ENCODE measurements at places on chromosomes 2 and 18.

DNA sequence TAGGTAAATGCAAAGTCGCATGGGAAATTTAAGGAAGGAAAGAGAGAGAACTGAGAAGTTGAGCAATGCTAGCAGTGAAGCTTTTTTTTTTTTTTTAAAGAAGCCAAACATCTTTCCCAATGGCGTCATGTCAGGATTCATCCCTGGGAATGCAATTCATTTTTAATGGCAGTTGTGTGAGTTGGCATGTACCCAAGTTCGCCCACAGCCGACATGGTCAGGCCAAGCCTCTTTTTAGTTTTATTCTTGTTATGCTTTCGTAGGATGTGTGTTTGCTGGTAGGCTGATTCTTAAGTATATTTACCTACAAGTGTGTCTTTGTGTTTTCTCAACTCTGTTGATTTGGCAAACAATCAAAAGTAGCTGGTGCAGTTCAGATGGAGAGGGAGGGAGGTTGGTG is 127.6 kb upstream of the ITGA6 start:
- no peak for DNase-seq

DNA sequence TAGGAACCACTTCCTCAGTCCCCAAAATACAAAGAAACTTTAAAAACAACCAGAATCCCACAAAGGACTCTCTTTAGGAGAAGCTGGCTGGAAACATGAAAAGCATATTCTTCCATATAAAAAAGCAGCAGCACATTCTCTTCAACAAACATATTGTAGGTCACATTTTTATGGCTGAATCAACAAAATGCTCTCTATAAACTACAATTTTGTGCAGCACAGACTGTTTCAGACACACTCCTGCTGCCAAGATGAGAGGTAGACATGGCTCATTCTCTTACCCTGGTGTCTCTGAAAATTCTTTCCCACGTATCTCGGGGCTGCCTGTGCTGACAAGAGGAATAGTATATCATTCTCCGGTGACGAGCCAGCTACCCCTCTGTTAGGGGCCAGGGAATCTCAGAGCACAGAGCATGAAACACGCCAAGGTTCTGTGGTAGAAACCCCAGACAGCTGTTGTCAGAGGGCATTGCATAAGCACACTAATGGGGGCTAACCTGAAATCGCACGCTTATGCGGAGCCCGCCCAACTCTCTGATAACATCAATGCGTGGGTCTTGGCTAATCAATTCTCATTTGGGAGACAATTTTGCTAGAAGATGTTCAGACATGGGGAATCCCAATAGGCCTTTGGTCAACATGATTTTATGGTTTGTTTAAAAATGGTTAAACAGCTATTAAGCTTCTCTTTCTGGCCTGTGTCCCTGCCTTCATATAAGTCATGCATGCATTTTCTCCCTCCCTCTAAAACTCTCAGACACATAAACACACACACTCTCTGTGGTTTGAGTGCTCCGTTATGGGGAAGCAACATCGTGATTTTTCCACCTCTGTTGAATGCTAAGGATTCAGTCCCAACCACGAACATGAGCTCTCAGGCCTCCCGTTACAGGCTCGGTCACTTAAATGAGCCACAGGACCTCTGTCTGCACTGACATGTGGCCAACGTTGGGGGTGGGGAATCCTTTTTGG is 177.5 kb downstream of the INO80D start:
- no peak for DNase-seq

DNA sequence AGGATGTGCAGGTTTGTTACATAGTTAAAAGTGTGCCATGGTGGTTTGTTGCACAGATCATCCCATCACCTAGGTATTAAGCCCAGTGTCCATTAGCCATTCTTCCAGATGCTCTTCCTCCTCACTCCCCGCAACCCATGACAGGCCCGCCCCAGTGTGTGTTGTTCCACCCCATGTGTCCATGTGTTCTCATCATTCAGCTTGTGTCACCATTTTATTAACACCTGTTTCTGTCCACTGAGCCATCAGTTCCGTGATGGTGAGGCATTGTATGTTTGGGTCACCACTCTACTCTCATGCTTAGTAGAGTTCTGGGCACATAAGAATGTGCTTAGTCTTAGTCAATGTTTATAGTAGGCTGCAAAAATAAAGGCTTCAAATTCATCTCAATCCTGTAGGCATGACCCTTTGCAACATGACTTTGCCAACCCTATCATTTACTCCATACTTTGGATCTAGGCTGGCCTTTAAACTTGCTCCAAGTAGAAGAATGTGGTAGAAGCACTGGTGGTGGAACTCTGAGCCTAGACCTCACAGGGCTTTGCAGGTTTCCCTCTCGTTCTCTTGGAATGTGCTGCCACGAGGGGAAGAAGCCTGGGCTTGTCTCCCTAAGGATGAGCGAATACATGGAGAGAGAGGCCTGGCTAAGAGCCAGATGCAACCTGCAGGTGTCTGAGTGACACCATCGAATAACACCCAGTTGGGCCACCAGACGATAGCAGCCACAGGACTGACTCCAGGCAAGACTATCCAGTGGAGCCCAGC is 161.5 kb downstream of the NAPG start:
- no peak for DNase-seq

DNA sequence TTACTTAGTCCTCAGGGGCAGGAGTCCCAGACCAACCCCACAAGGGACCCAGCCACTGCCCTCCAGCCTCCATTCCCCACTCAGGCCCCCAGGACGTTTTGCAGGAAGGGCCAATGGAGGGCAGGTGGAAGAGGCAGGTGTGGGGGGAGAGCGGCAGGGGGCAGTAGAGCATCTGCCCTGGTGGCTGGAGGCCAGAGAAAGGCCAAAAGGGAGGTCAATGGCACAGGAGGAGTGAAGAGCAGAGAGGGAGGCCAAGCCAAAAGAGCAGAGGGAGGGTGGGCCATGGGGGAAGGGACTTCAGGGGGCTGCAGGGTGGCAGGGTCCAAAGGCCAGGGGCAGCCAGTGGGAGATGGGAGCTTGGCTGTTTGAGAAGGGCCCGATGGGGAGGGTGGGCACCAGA is 17.3 kb upstream of the GPR55 start:
- DNase-seq, result no peak

DNA sequence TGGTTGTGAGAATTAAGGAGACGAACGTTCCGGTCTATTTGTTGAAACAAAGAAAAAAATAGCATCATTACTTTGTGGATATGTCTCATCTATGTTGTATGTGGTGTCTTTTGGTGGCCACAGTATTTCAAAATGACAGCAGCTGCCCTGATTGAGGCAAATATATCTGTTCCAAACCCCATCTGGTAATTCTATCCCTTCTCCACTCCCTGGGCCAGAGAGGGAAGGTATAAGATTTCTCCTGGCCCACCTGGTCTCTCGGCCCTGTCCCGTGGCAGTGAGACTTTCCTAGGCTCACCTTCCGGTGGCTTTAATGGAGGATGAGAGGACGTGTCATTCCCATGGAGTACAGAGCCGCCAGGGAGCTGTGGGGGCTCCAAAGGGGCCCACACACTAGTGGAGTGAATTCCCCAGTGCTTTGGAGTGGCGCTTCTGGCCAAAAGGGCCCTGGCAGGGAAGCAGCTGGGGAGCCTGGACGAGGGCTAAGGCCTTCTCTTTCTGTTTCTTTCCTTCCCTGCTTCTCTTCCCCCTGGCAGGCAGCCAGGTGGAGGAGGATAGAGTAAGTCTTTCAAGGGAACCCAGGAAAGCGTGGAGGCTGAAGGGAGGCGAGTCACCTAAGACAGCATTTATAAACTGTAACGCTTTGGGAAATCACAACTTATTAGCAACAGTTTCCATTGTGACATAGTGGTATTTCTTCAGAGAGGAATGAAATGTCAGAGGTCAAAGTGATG is 5.6 kb downstream of the FOSL2 start:
- DNase-seq, result no peak

DNA sequence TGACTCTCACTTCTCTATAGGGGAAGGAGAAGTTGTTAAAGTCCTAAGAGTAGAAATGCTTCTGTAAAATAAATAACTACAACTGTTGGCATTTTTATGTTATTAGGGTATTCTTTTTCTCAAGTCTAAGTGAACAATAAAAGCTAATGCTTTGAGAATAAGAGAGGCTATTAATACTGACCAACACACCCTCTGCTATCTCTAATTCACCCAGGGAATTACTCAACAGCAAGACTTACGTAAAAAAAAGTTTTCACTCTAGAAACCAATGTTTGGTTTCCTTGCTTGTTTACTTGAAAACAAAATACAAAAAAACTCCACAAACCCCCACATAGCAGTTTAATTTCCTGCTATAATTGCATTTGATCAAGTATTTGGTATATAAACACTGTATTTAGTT is 25.2 kb downstream of the CHN1 start:
- no peak for DNase-seq

DNA sequence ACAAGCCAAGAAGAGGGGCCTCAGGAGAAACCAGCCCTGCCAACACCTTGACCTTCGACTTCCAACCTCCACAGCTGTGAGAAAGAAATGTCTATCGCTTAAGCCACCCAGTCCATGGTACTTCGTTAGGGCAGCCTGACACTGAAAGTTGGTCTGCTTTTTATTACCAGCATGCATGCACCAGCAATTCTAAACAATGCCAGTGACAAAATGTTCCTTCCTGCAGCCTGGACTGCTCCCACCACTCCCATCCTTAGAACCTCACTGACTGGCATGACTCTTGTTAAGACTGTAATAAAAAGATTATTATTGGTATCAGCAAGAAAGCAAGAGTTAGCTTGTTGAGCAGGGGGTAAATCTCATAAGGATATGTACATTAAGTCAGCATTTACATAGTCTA is 33.6 kb downstream of the TMEM177 start:
- DNase-seq, result no peak

DNA sequence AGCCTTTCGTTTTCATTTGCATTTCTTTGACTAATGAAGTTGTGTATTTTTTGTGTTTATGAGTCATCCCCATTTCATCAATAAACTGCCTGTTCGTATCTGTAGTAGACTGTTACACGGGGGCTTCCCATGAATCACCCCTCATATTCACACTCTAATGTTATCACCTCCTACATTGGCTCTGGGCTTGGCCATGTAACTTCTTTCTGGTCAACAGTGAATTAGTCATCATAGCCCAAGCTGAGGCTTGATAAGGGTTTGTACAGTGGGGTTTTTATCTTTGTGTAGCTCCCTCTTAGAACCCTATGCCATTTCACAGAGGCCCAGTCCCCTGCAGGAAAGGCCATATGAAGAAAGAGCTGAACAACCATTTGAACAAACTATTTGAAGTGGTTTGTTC is 151.0 kb downstream of the CCBE1 start:
- no peak for DNase-seq

DNA sequence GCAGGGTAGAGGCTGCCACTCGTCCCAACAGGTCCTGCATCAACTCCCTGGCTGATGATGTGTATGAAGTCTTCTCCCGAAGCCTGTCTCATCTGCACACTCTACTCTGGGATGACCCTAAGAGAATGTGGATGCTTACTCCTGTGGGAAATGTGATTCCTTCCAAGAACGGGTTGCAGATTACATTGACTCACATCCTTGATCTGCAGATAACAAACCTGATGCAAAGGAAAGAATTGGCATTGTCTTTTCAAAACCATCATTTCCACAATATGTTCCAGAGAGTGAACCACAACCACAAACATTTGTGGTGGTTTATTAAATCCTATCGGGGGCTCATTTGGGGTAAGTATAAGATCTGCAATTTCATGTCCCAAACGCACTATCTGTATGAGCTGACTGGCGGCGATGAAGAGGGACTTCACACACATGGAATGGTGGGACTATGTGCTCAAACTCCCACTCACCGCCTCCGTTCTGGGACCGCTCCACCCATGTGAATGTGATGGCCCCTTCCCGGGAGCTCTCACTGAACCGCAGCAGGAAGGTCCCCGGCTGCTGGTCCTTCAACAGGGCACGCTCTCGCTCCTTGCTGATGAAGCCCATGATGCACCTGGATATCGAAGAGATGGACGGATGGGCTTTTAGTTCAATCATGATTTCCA is 35.5 kb downstream of the STAT1 start:
- DNase-seq, result no peak

DNA sequence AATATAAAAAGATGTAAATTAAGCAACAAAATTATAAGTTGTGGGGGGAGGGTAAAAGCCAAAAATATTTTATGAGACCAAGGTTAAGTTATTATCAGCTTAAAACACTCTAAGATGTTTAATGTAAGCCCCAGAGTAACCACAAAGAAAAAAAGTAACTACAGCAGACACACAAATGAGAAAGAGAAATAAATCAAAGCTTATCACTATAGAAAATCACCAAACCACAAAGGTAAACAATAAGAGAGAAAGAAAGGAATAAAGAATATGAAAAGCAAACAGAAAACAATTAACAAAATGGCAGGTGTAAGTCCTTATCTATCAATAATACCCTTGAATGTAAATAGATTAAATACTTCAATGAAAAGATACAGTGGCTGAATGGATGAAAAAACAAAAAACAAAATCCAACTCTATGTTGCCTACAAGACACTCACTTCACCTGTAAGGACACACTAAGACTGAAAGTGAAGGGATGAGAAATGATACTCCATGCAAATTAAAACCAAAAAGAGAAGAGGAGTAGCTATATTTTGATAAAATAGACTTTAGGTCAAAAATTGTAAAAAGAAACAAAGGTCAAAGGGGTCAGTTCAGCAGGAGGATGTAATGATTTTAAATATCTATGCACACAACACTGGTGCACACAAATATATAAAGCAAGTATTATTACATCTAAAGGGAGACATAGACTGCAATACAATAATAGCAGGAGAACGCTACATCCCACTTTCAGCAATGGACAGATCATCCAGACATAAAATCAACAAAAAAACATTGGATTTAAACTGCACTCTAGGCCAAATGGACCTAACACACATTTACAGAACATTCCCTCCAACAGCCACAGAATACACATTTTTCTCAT is 80.7 kb downstream of the PTPN2 start:
- DNase-seq, result no peak

DNA sequence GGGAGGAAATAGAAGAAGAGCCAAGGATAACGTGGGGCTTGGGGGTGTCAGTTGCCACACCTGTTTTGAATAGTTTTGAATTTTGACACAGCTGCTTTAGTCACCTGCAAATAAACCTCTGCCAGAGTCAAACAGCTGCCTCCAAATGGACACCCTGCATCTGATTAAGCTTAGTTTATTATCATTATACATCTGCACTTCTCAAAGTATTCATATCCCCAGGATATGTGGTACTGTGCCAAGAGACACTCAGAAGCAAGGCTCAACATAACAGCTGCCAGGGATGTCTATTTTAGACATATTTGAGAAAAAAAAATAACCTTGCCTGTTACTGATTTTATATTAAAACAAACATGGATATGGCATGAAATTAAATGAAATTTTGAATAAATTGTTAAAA is 122.5 kb upstream of the WDR75 start:
- no peak for DNase-seq

GRCh38 chr2:214128040-214128439 is 282.8 kb upstream of the VWC2L start:
- no peak for DNase-seq

GRCh38 chr2:12617366-12617765 is 99.4 kb upstream of the TRIB2 start:
- no peak for DNase-seq
